ENCODE measurements at places on chromosomes 16 and 17.

DNA sequence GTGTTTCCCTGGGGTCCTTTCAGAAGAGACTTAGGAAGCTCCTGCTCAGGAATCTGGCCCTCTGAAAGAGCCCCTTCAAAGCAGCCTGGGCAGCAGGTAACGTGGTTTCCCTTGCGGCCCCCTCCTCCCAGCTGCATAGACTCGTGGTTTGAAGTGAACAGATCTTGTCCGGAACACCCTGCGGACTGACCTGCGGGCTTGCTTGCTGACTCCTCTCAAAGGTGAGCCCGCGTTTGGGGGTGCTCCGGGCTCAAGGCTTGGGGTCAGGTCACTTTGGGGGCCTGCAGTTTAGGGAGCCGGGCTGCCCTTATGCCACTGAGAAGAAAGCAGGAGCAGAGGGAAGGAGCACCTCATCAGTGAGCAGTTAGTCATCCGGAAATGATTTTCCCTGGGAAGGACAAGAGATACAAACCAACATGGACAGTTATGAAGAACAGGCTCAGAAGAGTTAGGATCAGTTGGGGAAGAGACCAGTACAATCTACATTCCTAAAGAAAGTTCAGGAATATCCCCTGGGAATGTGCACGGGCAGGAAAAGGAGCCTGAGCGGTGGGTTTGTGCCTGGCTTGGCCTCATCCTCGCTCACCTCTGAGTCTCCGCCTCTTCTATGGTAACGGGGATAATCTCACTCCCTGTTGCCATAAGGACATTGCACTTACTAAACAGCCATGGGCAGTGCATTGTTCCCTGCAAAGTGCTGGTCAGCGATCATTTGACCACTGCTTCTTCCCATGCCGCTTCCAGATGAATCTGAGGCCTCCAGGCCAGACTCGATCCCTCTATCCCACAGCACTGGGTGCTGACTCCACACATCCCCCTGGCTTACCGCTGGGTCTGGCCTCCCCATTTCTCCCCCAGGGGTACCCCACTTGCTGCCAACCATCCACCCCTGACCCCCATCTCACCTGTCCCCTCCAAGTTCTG is 10.0 kb downstream of the LDHD start:
- no peak for DNase-seq

DNA sequence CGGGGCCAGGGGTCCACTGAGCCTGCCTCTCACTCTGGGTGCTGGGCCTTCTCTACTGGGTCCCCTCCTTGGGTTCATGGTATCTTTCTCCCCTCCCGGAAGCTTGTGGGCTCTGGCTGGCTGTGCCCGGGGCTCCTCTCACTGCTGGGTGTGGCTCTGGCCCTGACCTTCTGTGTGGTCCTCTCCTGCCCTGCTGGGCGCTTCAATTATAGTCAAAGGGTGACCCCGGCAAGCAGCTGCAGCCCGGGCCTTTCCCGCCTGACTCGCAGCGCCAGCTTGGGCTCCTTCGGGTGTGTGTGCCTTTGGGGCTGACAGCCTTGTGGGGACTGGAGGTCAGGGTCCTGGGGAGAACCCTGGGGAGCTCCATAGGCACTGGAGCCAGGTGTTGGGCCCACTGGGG is 54.2 kb upstream of the PVALEF start:
- no peak for DNase-seq

GRCh38 chr16:50584033-50584722 is 36.0 kb downstream of the NKD1 start:
- no peak for DNase-seq

DNA sequence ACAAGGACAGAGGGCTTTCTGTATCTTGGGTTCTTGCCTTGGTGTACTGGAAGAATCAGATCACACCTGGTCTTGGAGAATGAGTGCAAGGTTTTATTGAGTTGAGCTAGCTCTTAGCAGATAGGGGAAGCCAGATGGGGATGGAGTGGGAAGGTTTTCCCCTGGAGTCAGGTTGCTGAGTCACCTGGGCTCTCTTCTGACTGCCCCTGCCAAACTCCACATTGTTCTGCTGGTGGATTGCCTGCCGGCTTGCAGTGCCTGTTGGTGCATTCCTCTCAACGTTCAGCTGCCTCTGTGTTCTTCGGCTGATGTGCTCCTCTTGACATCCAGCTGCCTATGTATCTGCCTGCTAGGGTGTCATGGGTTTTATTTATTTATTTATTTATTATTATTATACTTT is 1431.1 kb downstream of the CDH8 start:
- no peak for DNase-seq

GRCh38 chr17:27506348-27507218 is 50.3 kb downstream of the KSR1 start:
- no peak for DNase-seq

- no peak for DNase-seq
Measured at GRCh38 chr17:57424777-57425188, 168.5 kb downstream of the MSI2 start.

DNA sequence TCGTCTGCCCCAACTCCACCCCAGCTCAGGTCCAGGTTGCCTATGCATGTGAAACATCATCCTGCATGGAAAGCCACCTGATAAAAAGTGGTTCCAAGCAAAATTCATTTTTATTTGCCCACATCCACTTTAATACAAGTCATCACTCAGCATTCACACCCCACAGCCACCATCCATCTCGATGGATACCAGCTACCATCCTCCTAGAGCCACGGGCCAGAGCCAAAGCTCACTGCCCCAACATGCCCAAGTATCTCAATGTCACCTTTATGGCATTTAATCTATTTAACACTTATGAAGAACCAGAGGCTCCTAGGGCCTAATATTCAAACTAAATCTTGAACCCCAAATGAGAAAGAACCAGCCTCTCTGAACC is 70.5 kb downstream of the COPRS start:
- no peak for DNase-seq

- peak; percentile 8 for DNase-seq
Measured at GRCh38 chr16:31386157-31386984, 6.8 kb upstream of the ITGAD start.

GRCh38 chr17:49501496-49501895 is 6.4 kb downstream of the NGFR start:
- no peak for DNase-seq

- no peak for DNase-seq
Measured at GRCh38 chr16:56520251-56520577, 390 bp upstream of the BBS2 start.

- peak; percentile 36 for DNase-seq
Measured at GRCh38 chr17:44522883-44523671, 19.9 kb upstream of the GPATCH8 start.

DNA sequence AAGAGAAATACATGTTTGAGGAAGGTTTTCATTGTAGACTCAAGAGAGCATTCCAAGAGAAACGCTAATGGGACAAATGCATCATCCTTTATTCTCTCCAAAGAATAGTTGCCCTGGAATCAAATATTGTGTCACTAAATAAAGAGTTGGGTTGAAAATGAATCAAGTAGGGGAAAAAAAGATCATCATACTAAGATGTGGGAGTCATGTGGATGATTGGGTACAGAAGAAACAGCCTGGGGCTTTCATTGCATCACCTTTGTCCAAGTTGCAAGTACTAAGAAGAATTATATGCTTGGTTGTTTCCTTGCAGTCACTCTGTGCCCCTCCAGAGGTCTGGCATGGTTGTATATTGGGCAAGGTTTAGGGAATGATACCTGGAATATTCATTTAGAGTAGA is 658.9 kb downstream of the TOX3 start:
- no peak for DNase-seq

Measured in SW 1271 (cell line).